ENCODE measurements at places on chromosomes 7 and 10.

DNA sequence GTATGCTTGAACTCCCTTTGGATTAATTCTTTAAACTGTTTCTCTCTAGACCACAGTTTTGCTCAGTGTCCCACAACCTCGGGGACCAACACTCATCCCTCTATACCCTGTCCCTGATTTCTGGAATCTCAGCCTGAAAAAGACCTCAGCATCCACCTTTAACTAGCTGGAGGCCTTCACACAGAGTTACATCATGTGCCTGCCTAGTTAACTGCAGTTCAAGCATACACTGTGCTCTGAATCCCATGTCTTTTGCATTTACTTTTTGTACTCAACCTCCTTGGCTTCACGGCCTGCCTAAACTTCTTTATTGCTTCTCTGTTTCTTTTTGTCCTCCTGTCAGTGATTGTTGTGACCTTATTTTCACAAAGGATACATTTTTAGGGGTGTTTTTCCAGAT is 66.7 kb downstream of the PRKG1 start:
- no peak for DNase-seq

- DNase-seq: no peak
These were observed 15.5 kb upstream of the MICALL2 start for GRCh38 chr7:1474736-1475135.

DNA sequence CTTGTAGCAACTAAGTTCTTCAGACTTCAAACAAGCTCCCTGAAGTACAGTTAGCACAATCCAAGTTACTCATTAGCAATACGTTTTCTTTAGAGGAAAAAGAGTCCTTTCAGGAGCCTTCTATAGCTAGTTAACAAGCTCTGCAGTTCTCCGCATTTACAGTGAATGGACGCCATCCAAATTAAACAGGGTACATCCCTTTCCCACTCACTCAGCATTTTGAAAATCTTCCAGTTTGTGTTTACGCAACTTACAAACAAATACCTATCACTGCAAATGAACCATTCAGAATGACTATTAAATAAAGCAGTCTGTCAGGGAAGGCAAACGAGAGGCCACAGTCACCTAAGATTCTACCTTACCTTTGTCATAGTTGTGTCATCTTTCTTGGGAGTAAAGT is 84.5 kb downstream of the RNF32 start:
- no peak for DNase-seq

- no peak for DNase-seq
These were observed 13.0 kb downstream of the AKAP9 start for GRCh38 chr7:91953618-91954017.

- DNase-seq: no peak
These were observed 540.7 kb downstream of the MAGI2 start for GRCh38 chr7:78912781-78913180.

DNA sequence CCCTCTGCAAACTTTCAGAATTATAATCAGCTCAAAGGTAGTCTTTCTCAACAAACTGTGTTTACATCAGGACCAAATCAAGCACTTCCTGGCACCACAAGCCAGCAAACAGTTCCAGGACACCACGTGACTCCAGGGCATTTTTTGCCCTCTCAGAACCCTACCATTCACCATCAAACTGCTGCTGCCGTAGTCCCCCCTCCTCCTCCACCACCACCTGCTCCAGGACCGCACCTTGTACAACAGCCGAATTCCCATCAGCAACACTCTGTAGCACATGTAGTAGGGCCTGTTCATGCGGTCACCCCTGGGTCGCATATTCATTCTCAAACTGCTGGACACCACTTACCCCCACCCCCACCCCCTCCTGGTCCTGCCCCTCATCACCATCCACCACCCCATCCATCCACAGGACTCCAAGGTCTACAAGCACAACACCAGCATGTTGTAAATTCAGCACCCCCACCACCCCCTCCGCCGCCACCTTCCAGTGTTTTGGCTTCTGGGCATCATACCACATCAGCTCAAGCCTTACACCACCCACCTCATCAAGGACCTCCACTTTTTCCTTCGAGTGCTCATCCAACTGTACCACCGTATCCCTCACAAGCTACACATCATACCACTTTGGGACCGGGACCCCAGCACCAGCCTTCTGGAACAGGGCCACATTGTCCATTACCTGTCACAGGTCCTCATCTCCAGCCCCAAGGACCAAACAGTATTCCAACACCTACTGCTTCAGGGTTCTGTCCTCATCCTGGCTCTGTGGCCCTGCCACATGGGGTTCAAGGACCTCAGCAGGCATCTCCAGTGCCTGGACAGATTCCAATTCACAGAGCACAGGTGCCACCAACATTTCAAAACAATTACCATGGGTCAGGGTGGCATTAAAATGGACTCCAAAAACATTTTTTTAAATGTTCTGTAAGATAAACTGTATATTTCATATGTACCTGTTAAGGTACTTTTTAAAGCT is 98.7 kb downstream of the KMT2E start:
- DNase-seq: no peak

GRCh38 chr10:45461034-45461433 is 87.0 kb downstream of the ALOX5 start:
- no peak for DNase-seq

DNA sequence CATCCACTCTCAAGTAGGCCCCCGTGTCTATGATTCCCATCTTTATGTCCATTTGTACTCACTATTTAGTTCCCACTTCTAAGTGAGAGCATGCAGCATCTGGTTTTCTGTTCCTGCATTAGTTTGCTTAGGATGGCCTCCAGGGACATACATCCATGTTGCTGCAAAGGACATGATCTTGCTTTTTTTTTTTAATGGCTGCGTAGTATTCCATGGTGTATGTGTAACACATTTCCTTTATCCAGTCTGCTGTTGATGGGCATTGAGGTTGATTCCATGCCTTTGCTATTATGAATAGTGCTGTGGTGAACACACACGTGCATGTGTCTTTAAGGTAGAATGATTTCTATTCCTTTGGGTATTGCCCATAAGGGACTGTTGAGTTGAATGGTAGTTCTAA is 67.8 kb downstream of the SFMBT2 start:
- no peak for DNase-seq

DNA sequence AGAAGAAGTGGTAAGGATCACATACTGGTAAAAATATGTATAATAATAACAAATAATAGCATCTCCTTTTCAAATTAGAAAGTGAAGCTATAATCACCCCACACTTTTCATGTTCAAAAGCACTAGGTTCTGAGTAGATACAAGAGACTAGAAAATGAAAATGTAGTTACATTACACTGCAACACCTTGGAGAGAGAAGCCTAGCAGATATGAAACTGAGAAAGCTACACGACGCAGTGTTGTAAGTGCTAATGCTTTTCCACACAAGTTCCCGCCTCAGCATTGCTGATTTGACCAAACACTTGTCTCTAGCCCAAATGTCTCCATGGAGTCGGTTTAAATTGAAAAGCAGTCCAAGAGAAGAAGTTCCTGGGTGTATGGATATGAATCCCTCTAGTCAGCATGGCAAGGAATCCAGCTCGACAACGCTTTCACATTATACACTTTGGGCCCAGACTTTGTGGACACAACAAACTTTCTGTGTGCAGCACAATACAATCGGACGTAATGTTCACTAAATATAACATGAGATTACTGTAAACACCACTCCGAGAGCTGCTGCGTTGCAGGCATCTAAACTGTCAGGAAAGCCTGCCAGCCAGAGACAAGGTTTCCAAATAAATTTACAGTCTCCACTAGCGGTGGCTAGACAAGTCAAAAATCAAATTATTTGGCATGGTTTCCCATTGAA is 1.7 kb downstream of the PDE1C start:
- peak; percentile 80 for DNase-seq

- no peak for DNase-seq
These were observed 135.8 kb downstream of the HBP1 start for GRCh38 chr7:107304636-107305035.

- DNase-seq: peak; percentile 63
These were observed 1.9 kb downstream of the COL1A2 start for GRCh38 chr7:94396596-94396995.

- no peak for DNase-seq
These were observed 1.5 kb downstream of the AKR1C3 start for GRCh38 chr10:5095687-5096086.

DNA sequence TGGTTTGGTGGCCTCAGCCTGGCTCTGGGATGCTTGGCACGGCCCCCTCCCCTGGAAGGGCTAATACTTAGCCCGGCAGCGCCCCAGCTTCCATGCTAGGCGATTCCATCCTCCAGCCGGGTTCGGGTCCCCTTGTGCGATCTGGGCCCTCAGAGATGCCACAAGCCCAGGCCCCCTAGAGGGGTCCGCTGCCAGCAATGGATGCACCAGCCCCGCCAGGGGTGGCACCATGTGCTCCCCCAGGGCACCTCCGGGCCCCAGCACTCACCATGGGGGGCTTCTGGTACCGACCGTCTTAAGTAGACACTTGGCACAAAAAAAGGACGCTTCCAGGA is 125.7 kb upstream of the KCTD7 start:
- DNase-seq: no peak

GRCh38 chr7:118531566-118531965 is 307.1 kb downstream of the ANKRD7 start:
- DNase-seq: no peak

GRCh38 chr7:143256932-143257331 is 6.3 kb upstream of the GSTK1 start:
- DNase-seq: no peak

DNA sequence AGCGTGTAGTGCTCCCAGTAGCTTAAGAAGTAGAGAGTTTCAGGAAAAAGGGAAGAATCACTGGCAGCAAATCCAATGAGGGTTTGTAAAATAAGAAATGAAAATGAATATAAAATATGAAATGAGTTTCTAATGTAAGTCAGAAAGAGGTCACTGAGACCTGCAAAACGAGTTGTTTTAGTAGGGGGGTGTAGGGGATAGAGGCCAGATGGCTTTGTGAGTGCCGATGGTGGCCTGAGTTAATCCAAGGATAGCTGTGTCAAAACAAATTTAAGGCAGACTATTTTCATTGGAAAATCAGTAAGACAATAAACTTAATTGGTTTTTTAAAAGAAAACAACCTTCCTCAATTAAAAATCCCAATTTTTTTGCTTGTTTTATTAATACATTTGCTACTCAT is 745 bp upstream of the ASB15 start:
- no peak for DNase-seq

DNA sequence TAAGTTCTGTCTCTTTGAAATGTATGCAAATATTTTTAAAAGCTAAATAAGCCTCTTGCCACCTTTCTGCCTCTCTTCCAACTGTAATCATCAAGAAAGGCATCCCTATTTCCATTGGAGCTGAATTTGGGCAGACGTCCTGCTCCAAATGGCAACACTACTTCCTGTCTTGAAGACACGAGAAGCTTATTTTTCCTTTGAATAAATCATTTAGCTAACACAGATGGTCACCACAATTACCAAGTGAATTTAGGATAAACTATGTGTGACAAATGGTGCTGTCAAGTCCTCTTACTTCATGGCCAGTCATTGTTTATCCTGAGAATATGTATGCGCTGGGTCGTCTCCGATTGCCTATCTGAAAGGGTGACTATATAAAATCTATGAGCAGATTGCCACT is 268.0 kb downstream of the ANKRD7 start:
- peak; percentile 65 for DNase-seq

DNA sequence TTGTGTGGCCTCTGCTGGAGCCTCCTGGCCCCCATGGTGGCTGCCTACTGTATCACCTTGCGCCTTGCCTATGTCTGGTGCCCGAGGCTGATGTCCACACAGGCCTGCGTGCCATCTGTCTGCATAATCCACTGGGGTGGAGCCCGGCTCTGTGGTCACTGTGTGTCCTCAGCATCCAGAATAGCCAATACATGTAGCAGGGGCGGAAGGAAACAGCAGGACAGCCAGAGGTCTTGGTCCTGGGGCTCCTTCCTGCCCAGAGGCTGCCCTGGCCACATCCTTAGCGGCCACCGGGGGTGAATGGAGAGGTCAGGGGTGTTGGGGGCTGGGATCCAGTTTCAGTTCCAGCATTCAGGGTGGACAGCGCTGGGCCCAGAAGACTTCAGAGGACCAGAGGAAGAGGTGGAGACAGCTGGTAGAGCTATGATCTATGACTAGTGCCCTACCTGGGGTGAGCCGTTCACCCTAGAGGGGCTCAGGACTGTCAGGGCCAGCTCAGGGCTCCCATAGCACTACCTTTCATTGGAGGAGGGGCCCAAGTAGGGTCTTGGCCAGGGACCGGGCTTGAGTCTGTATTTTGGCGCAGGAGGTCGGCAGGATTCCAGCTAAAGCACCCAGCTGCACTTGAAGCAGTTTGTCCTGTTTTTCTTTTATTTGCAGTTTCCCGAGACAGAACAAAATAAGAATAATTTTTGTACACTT is 15.9 kb downstream of the YKT6 start:
- DNase-seq: no peak

GRCh38 chr7:47651355-47652317 is 69.7 kb upstream of the TNS3 start:
- DNase-seq: no peak

DNA sequence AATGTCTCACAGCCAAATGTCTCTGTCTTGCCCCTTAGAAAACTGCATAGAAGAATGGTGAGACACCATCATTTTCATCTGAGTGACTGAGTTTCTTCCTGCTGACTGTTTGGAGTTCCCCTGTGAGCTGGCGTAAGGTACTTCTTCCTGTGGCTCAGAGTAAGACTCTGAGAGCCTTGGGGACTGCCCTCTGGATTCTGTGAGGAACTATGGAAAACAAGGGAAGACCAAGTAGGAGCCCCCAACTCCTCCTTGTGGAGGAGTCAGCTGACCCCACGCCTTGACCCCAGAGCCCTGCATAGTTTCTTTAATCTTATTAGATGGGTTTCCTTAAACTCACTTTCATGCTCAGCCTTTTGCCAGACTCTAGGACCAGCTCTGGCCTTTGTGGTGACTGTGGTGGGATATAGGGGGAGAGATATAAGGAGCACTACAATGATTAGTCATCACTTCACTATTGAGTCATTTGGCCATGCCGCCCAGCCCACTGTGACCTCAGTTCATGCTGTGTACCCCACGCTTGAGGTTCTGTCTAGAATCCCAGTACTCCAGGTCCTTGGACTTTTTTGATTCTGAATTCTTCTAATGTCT is 51.8 kb upstream of the FAM133B start:
- DNase-seq: no peak

DNA sequence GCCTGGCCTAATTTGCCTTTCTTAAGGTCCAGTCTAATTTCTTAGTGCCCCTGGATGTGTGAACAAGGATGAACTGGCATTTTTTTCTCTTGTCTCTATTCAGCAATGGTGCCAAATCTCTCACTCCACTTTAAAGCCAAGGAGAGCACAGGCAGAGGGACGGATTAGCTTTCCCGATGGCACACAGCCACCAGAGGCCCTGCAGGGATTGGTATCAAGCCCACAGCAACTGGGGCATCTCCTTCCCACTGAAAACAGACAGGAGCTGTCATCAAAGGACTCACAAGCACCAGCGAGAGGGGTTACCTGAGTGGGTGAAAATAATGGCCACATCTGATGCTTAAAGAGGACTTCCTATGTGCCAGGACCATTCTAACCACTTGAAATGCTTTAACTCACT is 83.1 kb downstream of the ITIH5 start:
- DNase-seq: no peak

GRCh38 chr10:112352044-112352443 is 21.9 kb upstream of the ACSL5 start:
- DNase-seq: no peak

DNA sequence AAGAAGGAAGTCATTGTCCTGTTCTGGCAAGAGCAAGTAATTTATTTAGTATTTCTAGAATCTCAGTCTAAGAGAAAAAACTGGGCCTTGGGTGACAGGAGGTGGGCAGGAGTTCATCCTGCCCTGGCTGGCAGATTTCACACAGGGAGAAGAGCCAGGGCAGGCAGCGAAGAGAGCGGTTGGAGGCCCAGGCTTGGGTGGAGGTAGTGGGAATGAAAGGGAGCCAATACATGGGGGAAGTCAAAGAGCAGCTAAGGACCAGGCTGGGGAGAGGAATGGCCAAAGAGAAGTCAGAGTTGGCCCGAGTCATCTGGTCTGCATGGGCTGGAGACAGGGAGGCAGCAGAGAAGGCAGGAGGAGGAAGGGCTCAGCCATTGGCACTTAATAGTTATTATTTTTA is 51.4 kb downstream of the HECW1 start:
- DNase-seq: no peak

All from NCI-H446 treated with DMSO at 0.1 percent for 48 hours (cell line).